ENCODE measurements at places on chromosomes 1 and 21. TPM values are rescaled to one million over a fixed set of nuclear protein-coding genes. Genes with fewer than 3 reads are reported as not detected.
A peak's percentile ranks its signal among the peaks of the same experiment; 100 is the strongest.

C1QA gene
- total RNA-seq = not detected

DNA sequence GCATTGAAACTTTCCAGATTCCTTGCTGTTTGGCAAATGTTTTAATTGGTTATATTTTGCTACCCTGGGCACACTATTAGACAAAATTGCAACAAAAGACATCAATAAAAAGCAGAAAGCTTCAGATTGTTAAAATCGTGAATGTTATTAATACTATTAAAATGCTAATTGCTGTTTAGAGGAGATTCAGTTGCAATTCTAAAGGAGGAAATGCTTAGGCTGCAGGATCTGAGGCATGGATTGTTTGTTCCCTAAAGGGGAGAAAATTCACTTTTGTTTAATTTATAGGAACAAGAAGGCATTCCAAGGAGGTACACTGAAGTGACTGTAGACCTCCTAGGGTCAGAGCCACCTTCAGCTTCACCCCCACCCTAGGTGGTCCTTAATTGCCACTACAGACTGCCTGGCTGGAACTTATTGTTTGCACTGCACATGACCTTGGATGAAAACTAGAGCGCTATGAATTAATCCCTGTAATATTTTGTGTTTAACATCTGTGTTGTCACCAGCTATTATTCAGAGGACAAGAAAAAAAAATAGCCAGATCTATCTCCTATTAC, 1266.9 kb upstream of the ADGRL2 start:
- DNase-seq = no peak

DNA sequence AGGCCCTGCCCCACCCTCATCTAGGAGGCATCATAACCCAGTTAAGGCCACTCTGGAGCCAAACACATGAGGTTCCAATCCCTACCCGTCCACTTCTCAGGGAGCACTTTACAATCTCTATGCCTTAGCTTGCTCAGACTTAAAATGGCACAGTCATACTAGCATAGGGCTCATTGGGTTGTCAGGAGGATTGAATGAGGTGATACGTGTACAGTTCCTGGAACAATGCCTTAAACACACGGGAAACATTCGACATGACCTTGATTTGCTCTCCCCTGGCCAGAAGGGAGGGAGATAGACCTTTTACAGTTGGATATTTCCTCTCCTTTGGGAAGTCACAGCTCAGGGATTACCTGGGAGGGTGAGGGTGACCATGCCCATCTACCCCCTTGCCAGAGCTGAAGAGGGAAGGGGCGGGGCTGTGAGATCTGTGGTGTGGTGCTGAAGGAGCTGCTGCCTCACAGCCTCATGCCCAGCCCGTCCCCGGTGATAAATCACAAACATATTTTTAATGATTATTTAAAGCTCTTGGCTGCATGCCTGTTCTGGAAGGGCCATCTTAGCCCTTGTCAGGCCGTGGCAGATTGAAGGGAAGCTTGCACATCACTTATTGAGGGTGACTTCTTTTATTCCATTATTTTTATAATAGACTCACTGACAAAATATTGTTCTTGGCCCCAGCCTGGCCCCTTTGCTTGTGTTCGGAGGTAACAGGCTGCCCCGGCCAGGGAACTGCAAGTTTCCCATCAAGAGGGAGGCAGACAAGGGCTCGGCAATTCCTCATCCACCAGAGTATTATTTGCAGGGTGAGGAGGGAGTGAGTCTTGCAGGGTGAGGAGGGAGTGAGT, 83.4 kb downstream of the FOXD2 start:
- no peak for DNase-seq

IL20 gene
- total RNA-seq = not detected

GRCh38 chr1:111513410-111514020, 10.1 kb upstream of the ADORA3 start:
- DNase-seq = no peak

PPFIA4 gene
- total RNA-seq = 74.7 TPM

GRCh38 chr21:40235528-40235927, 368.3 kb downstream of the PCP4 start:
- no peak for DNase-seq

GRCh38 chr21:37805266-37805665, 111.0 kb downstream of the KCNJ6 start:
- no peak for DNase-seq

DNA sequence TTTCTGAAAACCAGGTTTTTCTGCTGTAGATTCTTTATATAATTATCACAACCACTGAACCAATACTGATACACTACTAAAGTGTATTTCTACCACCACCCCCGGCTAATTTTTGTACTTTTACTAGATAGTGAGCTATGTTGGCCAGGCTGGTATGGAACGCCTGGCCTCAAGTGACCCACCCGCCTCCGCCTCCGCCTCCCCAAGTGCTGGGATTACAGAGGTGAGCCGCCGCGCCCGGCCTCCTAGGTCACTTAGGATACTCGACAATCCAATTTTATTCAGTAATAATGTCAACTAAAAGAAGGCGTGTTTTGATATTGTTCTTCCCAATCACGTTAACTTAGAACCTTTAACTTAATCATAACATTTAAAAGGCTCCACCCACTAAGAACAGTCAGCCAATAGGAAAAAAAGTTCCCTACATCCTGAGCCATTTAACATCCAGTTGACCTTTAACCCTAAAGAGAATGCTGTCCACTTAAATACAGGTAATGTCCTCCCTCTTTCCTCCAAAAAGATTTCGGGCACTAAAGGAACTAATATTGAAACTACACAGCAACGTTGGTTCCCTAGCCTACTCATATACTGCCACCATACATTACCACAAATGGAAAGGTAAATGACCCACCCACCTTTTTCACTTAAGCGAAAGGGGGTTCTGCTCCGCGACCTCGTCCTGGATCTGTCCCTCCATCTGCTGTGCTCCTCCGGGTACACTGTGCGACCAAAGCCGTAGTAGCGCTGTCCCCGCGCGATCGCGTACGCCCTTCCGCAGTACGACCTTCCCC, 1.2 kb downstream of the RSRP1 start:
- DNase-seq = no peak

GRCh38 chr21:44012474-44013379, 618 bp downstream of the TRAPPC10 start:
- peak; percentile 88 for DNase-seq

DNA sequence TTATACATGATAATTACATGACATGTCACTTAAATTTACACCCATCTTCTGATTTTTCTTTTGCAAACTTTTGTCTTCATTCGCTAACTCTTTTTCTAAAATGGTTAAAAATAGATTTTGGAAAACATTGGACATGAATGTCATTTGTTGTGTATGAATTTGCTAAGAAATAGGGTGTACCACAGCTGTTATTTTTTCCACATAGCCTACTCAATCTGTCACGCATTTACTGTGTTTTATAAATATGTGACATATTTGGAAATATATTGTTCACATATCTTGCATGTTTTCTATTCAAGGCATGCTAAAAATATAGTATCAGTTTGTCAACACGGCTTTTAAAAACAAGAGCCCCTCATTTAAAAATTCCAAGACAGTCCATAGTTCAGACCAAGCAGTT, 47.9 kb upstream of the TARBP1 start:
- DNase-seq = no peak

PCP4L1 gene
- 1.1 TPM for total RNA-seq
